ENCODE measurements at places on chromosomes 4 and X.

DNA sequence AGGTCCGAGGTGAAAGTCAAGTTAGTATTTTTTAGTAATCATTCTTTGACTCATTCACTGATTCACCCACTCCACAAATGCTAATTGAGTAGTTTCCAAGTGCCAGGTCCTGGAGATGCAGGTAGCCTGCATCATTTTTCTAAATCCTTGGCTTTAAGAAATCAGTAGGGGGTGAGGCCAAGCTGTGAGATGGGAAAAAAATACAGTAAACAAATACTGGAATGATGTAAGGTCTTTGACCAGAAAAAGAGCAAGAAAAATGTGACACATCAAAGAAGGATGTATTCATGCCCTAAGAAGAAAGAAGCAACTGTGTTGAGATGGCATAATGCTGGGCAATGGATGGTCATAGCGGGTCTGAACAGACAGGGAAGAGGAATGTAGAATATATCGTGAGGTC lies 1386.6 kb downstream of the PCDH7 start:
- no peak for DNase-seq

DNA sequence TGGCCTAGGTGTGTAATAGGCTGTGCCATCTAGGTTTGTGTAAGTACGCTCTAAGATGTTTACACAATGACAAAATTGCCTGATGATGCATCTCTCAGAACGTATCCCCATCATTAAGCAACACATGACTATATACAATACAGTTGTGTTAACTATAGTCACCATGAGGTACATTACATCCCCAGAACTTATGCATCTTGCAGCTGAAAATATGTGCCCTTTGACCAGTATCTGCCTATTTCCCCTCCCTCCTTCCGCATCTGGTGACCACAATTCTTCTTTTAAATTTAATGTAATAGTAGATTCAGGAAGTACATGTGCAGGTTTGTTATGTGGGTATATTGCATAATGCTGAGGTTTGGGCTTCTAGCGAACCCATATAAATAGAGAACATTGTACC lies 239.8 kb upstream of the IL1RAPL1 start:
- no peak for DNase-seq

DNA sequence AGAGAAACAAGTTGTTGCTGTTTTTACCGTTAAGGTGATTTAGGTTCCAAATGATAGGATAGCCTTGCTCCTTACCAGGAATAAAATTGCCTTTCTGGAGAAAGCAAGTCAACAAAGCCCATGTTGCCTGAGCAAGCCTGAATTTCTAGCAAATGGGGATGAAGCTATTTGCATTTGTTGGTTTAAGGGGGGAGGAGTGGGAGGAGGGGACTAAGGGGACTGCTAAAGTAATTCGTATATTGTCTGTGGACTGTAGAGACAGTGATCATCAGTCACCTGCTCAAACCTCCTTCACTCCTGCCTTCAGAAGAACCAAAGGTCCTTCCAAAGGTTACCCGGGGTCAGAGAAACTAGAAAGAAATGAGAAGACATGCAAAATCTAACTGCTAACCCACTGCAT lies 65.8 kb downstream of the SCML2 start:
- no peak for DNase-seq

DNA sequence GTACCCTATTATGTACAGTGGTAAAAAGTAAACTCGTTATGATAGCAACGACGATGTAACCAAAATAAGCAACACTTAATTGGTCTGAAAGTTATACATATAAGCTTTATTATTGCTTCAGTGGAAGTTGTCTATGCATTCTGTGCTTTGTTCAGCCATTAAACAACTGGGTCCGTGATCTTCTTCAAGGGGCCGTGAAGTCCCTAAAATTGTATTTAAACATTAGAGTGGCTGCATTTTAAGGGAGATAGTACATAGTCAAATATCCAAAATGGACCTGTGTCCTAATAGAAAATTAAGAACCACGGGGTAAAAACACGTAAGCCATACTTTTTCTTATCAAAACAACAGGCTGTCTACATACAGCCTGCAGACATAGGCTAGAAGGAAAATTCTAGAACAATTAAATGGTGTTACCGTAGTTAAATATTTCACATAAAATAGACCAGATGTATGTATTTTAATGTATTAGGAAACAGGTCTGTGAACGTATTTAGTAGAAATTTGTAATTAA lies 2.1 kb downstream of the GUCY1A1 start:
- no peak for DNase-seq

GRCh38 chrX:14352511-14352910 lies 176.8 kb upstream of the GLRA2 start:
- DNase-seq, result no peak

- no peak for DNase-seq
Measured at GRCh38 chrX:47573341-47574075, 8.7 kb upstream of the TIMP1 start.

DNA sequence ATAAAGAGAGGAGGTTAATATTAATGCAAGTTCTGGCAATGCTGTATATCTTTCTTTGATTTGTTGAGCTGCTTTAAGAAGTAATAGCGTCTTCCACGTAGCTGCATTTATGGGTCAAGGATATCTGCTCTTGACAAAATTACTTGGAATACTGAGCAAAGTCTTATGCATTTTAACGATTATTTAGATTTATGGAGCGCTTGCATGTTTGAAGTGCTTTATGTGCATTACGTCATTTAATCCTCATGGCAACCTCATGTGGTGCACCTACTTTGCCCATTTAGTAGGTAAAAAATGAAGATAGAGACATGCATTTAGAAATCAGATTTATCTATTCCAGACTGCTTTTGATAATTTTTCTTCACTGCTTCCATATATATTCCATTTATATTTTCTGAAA lies 46.0 kb downstream of the DTHD1 start:
- DNase-seq, result no peak

- no peak for DNase-seq
Measured at GRCh38 chrX:153853902-153854267, 23.5 kb upstream of the PDZD4 start.

- no peak for DNase-seq
Measured at GRCh38 chr4:1565598-1566295, 118.4 kb downstream of the FAM53A start.

DNA sequence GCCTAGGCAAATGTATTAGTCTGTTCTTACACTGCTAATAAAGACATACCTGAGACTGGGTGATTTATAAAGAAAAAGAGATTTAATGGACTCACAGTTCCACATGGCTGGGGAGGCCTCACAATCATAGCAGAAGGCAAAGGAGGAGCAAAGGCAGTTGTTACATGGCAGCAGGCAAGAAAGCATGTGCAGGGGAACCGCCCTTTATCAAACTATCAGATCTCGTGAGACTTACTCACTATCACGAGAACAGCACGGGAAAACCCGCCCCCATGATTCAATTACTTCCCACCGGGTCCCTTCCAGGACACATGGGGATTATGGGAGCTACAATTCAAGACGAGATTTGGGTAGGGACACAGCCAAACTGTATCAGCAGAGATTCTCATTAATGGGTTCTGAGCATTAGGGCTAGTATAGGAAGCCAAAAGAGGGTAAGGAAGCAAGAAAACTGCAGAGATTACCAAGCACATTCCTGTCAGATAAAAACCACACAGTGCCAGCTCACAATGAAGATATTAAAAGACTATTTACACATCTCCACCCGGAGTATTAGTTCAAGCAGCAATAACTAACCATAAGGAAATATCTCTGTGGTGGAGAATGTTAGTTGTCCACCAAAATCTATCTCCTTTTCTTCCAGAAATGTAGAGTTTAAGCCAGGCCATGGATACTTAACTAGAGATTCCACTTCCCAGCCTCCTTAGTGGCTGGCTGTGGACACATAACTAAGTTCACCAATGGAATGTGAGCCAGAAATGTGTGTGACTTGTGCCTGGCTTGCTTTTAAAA lies 61.2 kb upstream of the HOPX start:
- no peak for DNase-seq

DNA sequence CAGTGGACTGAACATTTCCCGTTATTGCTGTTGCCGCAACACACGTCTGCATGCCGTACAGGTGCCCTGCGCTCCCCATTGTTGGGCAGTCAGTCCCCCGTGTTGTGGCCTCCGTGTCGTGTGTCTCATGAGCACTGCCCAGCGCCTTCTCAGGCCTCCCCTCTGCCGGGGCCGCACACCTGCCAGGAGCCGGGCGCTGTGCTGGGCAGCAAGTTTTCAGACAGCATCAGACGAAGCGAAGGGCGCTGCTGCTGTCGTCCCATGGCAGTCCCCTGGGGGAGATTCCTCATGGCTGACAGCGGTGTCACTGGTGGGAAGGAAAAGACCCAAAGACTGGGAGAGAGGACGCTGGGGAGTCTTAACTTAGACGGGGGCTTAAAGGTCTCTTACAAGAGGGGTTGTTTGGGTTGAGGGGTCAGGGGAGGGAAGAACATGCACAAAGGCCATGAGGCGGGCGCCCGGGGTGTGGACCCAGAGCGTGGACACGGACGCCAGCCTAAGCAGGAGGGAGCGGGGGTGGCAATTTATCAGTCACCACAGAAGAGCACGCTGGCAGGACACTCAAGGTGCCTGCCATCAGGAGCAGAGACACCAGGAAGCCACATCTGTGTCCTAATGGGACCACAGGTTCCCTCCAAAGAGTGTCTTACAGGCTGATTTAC lies 47.3 kb downstream of the RGS12 start:
- no peak for DNase-seq

DNA sequence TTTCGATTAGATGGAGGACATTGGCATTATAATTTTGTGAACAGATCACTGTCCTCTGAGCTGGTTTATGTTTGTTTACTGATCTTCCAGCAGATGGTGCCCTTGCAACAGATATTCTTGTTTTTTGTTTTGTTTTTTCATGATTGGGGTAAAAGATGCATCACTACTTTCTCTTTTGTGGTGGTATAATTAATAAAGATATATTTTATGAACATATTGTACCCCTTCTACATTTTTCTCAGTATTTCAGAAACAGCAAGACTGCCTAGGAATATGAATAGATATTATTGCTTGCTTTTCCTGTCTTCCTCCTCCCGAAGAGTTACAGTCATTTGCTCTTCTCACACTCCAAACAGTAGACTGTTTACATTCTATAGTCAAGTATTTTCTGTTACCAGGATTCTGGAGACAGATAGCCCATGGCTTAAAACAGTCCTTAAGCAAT lies 905.2 kb downstream of the TRAM1L1 start:
- DNase-seq, result no peak

GRCh38 chr4:55722132-55722531 lies 86.0 kb upstream of the NMU start:
- no peak for DNase-seq

DNA sequence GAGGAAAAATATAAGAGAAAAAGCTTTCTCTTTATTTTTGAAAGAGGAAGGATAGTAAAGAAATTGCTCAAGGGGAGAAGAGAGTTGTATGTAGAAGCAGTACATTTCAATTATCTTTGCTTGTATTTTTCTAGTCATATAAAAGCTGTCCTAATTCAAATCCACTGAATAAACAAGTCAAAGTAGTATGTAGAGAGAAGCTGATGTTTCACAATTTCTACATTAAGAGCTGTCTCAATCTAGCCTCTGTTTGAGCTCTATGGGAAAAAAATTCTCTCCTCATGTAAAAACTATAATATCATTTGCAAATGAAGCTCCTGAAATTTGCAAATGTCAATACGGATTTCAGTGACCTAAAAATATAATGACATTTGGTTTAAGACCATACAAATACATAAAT lies 52.6 kb downstream of the CHM start:
- no peak for DNase-seq

DNA sequence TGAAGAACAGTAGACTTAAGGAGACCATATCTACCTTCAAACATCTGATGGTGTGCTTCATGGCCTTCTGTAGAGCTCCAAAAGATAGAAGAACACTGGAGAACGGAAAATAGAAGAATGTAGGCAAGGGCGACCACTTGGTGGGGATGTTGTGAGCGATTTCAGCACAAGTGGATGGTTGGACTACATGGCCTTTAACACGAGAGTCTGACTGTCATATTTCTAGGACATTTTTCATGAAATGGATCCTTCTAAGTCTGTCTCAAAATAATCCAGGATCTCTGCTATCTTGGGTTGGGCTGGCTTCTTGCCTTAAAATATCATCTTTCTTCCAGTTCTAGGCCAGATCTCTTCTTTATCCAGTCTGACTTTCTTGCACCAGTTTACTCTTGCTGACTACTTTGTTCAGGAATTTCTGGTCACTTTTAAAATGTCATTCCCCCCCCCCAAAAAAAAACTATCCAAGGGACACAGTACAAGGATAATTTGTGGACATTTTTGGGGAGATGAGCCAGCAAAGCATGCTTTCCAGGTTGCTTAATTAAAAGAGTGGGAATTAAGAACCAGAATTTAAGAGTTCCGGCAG lies 1.2 kb upstream of the MID1IP1 start:
- no peak for DNase-seq

DNA sequence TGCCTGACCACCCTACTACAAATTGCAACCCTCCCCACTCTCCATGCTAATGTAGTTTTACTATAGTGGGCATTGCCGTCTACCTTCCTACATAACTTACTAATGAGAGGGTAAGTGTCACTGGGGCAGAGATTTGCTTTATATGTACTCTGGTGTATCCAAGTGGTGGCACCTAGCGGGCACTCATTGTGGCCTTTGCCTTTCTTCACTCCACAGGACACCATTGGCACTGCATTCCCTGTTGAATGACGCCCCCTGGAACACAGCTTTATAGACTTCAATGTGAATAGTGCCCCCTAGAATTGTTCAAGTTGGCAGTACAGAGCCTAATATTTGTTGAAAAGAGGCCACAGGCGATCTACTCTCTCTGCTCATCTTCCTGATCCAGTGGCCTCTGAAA lies 215.8 kb downstream of the MID1IP1 start:
- no peak for DNase-seq

DNA sequence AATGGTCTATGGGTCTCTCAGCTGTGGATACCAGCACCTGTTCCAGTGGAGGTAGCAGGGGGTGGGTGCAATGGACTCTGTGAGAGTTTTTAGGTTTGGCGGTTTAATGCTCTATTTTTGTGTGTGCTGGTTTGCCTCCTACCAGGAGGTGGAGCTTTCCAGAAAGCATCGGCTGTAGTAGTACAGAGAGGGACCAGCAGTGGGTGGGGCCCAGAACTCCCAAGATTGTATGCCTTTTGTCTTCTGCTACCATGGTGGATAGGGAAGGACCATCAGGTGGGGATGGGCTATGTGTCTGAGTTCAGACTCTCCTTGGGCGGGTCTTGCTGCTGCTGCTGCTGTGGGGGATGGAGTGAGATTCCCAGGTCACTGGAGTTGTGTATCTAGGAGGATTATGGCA lies 557.2 kb upstream of the GRID2 start:
- no peak for DNase-seq

- no peak for DNase-seq
Measured at GRCh38 chrX:50905334-50905733, 5.2 kb upstream of the BMP15 start.

GRCh38 chr4:25954293-25954904 lies 40.4 kb downstream of the SMIM20 start:
- DNase-seq, result no peak

Measured in stimulated activated CD4-positive, alpha-beta T cell treated with anti-CD3 and anti-CD28 coated beads, Interleukin-4, amount 100 ng/mL, for 1 hour (primary cell).